ENCODE measurements at places on chromosomes 2 and 18.

DNA sequence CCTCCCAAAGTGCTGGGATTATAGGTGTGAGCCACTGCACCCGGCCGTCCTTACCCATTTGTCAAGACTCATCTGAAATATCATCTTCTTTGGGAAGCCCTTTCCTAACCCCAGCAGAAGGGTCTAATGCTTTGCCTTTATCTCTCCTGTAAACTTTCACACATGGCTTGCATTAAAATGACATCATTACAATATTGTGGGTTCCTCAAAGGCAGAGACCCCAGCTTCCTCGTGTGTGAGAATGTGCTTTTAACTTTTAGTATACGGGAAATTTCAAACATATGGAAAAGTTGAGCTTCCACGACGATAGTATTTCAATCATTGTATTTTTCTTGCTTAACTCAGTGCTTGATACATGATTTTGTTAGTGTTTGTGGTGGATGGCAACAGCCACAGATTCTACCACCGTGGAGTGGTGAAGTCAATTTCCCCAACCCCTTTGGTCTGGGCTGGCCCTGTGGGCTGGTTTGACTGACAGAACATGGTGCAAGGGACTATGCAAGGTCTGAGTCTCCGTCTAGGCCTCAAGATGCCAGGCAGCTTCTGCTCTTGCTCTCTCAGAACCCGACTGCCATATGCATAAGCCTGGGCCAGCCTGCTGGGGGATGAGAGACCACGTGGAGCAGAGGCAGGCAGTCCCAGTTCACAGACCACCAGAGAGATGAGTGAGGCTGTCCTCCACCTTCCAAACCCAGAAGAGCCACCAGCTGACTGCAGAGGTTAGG lies 39.9 kb downstream of the NGEF start:
- DNase-seq, result no peak

- no peak for DNase-seq
These were observed 12.5 kb downstream of the ERICH2 start for GRCh38 chr2:170782673-170783072.

DNA sequence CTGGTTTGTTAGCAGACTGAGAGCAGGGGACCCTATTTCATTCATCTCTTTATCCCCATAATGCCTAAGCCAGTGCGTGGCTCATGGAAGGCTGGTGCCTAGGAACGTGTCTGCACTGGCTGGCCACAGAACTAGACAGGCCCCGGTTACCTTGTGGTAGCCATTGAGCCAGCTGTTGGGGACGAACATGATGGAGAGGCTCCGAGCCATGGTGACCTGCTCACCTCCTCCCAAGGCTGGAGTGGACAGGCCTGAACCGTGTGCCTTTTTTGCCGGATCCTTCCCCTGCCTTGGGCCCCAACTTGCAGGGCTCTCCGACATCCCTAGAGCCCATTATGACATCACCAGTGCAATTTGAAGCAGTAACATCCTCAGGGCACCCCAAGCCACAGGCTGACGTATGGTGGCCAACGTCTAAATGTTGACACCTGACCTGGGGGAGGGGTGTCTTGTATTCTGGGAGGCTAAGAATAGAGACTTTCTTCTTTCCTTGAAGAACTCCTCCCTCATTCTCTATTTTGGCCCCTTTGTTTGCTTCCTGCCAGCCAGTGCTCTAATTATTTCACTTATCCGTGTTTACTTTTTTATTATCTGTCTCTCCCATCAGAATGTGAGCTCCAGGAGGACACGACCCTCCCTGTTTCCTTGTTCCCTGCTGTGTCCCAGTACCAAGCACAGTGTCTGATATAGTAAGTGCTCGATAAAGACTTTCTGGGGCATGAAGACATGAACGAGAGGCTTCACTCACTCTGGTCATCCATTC lies 12.2 kb upstream of the DNPEP start:
- DNase-seq, result no peak

GRCh38 chr2:120233292-120233691 lies 10.1 kb upstream of the TMEM185B start:
- DNase-seq, result no peak

GRCh38 chr18:11115276-11115675 lies 34.1 kb downstream of the PIEZO2 start:
- no peak for DNase-seq
